ENCODE measurements at places on chromosomes 12 and 14. TPM values are rescaled to one million over a fixed set of nuclear protein-coding genes. Genes with fewer than 3 reads are reported as not detected.

GRCh38 chr14:81164167-81164774 is 56.5 kb downstream of the GTF2A1 start:
- DNase-seq, result peak; percentile 40

GRCh38 chr12:31323391-31324115 is 2.4 kb downstream of the SINHCAF start:
- no peak for DNase-seq

GRCh38 chr14:35047976-35048513 is 2.0 kb downstream of the FAM177A1 start:
- no peak for DNase-seq

- DNase-seq, result no peak
Observed at GRCh38 chr12:116860263-116860662, 21.0 kb downstream of the HRK start.

- no peak for DNase-seq
Observed at GRCh38 chr14:96925422-96925821, 128.2 kb downstream of the VRK1 start.

- no peak for DNase-seq
Observed at GRCh38 chr14:73783107-73783727, 68.4 kb upstream of the PTGR2 start.

DNA sequence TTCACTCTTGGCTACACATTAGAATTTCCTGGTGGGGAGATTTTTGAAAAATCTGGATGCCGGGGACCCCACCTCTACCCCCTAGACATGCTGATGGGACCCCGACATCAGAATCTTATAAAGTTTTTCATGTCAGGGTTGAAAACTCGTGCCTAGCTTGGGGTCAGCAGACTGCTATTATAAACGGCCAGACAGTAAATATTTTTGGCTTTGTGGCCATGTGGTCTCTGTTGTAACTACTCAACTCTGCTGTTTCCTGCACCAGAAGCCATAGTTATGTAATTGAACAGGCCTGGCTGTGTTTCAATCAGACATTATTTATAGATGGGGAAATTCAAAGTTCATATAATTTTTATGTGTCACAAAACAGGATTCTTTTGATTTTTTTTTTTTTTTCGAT is 41.6 kb downstream of the ACACB start:
- DNase-seq, result no peak

DNA sequence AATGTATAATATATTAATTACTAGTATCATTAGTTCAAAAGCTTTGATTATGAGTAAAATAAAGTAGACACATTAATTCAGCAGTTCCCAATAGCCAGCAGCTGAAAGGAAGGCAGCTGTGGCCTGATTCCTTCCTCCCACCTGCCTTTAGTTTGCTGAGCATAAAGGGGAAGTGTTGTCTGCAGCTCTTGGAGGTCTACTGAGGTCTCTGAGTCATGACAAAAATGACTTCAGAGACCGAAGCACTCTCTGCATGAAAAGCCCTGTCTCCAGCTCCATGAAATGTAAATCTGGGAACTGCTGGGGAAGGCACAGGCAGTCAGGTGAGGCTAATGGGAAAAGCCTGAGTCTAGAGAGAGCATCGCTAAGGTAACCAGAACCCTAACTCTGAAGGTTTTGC is 165.4 kb downstream of the NRXN3 start:
- DNase-seq, result no peak

Gene NINJ2
- total RNA-seq, result 106 TPM

Gene ARHGEF25
- total RNA-seq, result 2.1 TPM

Gene CLEC4E
- not detected for total RNA-seq
